CD4-positive, alpha-beta T cell treated with Interleukin-15 for 4 hours (primary cell): ENCODE measurements at places on chromosomes 13 and 19.

DNA sequence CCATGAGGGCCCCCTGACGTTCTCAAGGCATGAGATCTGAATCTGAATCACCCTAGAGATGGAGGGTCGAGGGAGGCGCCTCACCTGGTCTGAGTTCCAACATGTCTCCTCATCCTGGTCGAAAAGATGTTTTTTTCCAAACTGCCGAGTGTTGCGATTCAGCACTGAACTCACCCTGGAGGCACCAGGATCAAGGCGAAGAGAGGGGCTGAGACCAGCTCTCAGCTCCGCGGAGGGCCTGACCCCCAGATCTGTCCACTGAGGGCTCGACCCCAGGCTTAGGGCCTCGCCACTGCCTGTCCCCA is 555 bp downstream of the NR2C2AP start:
- DNase-seq = no peak

GRCh38 chr19:11882606-11883005 is 5.0 kb upstream of the ZNF69 start:
- no peak for DNase-seq

DNA sequence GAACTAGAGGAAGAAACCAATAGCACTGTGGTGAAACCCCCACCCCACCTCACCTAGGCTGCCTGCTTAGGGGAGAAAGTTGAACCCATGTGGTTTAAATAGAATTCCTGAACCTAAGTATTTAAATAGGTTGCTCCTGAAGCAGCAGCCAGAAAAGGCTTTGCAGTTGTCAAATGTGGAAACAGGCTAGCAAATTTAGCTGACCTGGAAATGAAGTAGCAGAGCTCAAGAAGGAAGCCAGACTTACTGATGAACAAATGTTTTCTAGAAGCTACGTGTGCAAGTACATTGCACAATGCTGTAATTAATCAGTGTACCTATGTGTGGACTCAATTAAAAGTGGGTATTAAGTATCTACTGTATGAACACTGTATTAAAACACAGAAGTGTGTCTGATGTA is 61.3 kb downstream of the SCEL start:
- no peak for DNase-seq

DNA sequence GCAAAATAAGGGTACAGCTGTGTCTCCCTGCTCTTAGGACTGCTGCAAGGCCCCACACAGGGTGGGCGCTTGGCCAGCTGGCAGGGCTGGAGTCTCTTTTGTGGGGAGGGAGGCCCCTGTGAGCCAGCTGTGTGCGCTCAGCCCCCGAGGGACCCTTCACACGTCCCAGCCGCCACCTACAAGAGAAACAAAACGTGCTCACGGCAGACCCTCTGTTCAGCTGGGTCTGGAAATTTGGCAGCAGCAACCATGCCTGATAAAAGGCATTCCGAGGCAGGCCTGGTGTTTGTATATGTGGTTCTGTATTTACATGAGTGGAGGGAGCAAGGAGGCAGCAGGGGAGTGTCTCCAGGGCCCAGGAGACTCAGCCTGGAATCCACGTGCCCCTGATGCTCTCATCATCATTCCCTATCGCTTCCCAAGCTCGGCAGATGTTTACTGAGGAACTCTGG is 49.7 kb downstream of the CRTC1 start:
- no peak for DNase-seq

- DNase-seq = no peak
Measured at GRCh38 chr13:87129602-87130300, 541.4 kb upstream of the SLITRK5 start.

DNA sequence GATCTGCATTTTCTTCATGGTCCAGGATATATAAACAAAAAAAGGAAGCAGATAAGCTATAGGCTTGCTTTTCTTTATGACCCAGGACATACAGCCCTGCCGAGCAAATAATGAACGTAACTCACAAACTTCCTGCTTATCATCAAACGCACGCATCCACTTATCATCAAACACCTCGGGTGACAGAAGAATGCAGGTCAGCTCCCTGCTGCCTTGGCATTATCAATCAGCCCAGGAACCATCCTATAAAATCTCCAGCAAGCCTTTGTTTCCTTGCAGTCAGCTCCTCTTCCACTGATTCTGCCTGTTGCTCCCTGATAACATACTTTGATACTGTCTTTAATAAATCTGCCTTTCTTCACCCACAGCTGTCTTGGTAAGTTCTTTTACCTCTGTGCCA is 5.3 kb upstream of the ZNF583 start:
- no peak for DNase-seq

GRCh38 chr19:53158119-53158656 is 665 bp downstream of the ZNF347 start:
- peak; percentile 14 for DNase-seq

DNA sequence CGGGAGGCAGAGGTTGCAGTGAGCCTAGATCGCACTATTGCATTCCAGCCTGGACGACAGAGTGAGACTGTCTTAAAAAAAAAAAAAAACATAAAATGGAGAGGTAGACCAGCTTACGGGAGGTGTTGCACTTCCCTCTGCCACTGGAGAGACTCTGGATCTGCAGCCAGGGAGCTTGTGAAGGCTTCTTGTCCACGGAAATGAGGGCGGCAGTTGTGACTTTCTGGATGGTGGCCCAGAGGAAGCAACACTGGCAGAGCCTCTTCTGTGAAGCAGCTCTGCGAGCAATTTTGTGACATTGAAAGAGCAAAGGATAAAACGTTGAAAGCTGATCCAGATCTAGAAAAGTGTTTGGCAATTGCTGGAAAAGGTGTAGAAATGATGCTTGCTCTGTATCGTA is 10.4 kb downstream of the SPINT2 start:
- DNase-seq = no peak

- no peak for DNase-seq
Measured at GRCh38 chr19:7199613-7200533, 94.3 kb downstream of the INSR start.

DNA sequence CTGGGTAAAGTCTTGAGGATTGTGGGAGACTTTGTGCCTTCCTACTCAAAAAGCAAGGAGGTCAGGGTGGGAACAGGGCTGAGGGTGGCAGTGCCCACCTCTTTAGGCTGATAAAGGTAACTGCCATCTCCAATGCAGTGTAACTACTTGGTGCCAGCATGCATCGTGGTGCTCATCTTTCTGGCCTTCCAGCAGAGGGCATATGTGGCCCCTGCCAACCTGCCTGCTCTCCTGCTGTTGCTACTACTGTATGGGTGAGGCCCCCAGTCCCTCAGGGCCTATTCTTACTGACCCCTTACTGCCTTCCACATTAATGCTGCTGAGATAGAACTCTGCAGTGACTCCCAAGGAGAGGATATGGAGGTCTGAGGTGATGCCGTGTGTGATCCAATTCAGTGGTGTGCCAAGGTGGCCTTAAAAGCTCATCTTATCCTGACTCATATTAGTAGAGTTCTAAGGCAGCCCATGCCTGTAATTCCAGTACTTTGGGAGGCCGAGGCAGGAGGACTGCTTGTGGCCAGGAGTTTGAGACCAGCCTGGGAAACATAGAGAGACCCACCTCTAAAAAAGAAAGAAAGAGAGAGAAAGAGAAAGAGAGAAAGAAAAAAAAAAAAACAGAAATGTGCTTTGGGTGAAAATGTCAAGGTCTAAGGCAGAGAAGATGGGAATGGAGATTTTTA is 9.7 kb upstream of the ARHGAP45 start:
- peak; percentile 69 for DNase-seq

DNA sequence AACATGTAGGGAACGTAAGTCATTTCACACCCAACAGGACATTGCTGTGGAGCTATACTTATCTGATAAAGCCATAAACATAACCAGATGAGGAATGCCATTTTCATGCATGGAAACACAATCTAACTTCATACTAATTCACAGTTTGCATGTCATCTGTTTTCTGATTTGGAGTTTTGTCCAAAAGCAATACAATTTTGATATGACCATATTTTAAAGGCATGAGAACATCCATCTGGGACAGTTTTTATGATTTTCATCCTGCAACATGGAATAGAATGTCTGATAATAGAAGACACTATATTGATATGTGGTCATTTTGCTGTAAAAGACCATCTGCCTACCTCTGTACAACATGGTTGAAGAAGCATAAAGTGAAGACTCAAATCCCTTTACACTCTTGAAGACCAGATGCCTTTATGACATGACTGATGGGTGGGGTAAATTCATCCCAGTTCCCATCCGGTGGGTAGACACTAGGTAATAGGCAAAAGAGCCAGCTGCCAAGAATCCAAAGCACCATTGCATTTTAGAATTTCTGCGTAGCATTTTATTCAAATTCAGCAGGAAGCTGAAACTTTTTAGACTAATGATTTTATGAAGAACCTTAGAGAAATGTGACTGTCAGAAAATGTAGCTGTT is 309.8 kb downstream of the LMO7 start:
- DNase-seq = no peak

GRCh38 chr13:89951341-89951740 is 1396.1 kb upstream of the MIR17HG start:
- DNase-seq = no peak

GRCh38 chr19:42285988-42286348 is 16.0 kb upstream of the PRR19 start:
- no peak for DNase-seq

DNA sequence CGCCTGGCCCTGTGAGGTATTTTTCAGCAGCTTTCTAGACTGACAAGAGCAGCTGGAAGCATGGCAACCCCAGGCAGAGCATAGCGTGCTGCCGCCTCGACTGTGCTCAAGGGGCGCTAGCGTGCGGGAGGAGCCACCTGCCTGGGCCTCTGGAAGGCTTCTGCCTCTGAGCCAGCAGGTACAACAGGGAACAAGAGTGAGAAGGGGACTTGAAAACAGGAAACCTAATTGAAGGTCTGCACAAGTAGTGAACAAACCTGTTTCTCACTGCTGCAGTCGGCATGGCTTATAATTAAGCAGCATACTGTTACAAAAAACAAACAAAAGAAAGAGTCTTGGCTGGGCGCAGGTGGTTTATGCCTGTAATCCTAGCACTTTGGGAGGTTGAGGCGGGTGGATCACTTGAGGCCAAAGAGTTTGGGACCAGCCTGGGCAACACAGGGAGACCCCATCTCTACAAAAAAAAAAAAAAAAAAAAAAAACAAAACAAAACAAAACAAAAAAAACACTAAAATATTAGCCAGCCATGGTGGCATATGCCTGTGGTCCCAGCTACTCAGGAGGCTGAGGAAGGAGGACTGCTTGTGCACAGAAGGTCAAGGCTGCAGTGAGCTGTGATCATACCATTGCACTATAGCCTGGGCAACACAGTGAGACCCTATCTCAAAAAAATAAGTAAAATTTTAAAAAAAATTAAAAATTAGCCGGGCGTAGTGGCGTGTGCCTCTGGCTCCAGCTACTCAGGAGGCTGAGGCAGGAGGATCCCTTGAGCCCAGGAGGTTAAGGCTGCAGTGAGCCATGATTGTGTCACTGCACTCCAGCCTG is 12.6 kb upstream of the GARRE1 start:
- DNase-seq = no peak

GRCh38 chr19:11821474-11822109 is 7.5 kb downstream of the ZNF440 start:
- DNase-seq = no peak

- no peak for DNase-seq
Measured at GRCh38 chr19:29523568-29523967, 2.2 kb upstream of the VSTM2B start.

- DNase-seq = no peak
Measured at GRCh38 chr13:98761986-98762616, 9.6 kb upstream of the SLC15A1 start.

DNA sequence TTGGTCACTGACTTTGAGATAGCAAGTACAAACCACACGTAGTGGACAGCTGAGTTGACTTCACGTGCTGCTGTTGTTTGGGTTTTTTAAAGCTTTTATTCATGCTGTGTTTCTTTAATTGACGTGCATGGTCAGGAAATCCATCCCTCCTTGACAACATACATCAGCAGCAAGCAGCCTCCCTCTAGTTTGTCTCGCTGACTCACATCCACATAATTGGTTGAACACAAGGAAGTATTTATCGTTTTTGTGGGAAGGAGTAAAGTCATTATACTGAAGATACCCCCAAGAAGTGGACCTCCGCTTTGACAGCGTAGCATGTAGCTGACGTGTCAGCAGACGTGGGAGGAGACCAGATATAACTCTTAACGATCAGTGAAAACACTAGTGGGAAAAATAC is 355.8 kb downstream of the MYO16 start:
- DNase-seq = no peak

DNA sequence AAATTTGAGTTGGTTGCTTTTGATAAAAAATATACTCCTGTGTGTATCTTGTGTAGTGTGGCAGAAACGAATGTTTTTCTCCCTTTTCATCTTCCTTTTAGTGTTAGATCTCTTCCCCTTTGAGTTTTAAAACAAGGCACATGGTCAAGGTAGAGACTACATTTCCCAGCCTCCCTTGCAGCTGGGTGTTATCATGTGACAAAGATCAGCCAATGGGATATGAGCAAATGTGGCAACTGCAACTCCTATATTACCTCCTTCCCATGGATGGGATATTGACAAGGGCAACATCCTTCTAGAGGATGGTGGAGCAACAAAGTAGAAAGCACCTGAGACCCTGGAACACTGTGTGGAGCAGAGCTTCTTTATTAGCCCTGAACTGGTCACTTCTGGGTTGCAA is 42.4 kb downstream of the ADGRE3 start:
- DNase-seq = no peak

- no peak for DNase-seq
Measured at GRCh38 chr13:99418103-99418842, 83.0 kb upstream of the TM9SF2 start.

DNA sequence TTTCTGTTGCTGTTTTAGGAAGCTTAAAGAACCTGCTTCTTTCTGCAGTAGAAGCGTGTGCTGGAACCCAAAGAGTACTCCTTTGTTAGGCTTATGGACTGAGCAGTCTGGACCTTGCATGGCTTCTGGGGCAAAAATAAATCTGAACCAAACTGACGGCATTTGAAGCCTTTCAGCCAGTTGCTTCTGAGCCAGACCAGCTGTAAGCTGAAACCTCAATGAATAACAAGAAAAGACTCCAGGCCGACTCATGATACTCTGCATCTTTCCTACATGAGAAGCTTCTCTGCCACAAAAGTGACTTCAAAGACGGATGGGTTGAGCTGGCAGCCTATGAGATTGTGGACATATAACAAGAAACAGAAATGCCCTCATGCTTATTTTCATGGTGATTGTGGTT is 103.1 kb downstream of the TNFRSF19 start:
- DNase-seq = no peak

DNA sequence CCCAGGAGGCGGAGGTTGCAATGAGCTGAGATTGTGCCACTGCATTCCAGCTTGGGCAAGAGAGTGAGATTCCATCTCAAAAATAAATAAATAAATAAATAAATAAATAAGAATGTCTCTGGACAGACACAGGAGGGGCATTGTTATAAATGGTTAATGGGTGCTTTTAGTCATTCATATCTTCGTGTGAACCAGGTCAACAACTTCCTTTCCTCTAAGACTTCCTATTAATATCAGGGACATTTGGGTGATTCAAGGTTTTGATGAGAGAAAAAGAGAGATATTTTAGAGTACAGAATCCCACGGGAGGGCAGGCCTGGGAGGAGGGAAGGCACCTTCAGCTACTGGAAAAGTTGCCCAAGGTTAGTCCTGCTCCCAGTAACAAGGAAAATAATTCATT is 23.9 kb downstream of the DHRS12 start:
- no peak for DNase-seq
